ENCODE measurements at places on chromosomes 6 and 20.

DNA sequence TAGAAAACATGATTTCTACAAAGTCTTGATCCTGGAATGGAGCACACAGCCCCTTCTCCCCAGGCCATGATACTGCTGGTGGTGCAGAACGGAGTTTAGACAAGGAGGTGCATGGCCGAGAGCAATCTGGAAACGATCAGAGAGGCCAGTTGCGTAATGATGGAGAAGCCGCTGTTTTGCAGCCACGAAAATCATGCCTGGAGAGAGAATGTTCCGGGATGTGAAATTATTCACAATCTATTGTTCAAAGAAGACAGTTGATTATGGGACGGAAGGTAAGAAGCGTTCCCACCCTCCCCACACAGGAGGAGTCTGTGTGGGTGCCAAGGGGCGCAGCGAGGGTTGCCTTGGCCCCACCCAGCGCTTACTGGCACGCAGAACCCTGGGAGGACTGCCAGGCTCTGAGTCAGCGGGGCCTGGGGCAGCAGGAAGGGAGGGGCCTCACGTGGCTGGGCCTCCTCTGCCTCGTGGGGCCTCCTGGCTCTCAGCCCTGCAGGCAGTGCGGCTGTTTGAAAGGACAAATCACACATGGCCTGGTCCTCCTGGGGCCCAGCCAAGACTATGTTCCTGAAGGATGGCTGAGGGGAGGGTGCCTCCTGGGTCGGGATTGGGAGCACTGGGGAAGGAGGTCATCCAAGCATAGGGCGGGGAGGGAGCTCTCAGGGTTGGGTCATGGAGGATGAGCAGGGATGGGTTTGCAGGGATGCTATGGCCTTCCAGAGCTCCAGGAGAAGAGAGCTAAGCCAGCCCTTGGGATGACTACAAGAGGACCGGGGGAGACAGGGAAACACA lies 8.7 kb upstream of the AP5S1 start:
- no peaks in the 10 kb centered on the region for H3K27me3 ChIP-seq
- peak overlapping the region; percentile 99 for H3K27ac ChIP-seq
- peak; percentile 90 for DNase-seq
- H3K36me3 ChIP-seq = peaks cover 28% of the 10 kb centered on the region
- peaks cover 65% of the 10 kb centered on the region for H3K4me1 ChIP-seq
- H3K4me3 ChIP-seq = peak overlapping the region; percentile 96

- no peak for DNase-seq
- H3K36me3 ChIP-seq = peaks cover 3% of the 10 kb centered on the region
- no peaks in the 10 kb centered on the region for H3K27me3 ChIP-seq
- peaks cover 21% of the 10 kb centered on the region for H3K4me1 ChIP-seq
- no peak overlapping the region for H3K4me3 ChIP-seq
These were observed 255.4 kb downstream of the ATXN1 start for GRCh38 chr6:16505711-16506357.

- no peak overlapping the region for H3K4me3 ChIP-seq
- DNase-seq = peak; percentile 38
- H3K36me3 ChIP-seq = peaks cover 99% of the 10 kb centered on the region
- H3K4me1 ChIP-seq = peaks cover 17% of the 10 kb centered on the region
- H3K27me3 ChIP-seq = no peaks in the 10 kb centered on the region
- H3K27ac ChIP-seq = peak overlapping the region; percentile 80
These were observed 31.7 kb downstream of the SAMHD1 start for GRCh38 chr20:36919715-36920333.

DNA sequence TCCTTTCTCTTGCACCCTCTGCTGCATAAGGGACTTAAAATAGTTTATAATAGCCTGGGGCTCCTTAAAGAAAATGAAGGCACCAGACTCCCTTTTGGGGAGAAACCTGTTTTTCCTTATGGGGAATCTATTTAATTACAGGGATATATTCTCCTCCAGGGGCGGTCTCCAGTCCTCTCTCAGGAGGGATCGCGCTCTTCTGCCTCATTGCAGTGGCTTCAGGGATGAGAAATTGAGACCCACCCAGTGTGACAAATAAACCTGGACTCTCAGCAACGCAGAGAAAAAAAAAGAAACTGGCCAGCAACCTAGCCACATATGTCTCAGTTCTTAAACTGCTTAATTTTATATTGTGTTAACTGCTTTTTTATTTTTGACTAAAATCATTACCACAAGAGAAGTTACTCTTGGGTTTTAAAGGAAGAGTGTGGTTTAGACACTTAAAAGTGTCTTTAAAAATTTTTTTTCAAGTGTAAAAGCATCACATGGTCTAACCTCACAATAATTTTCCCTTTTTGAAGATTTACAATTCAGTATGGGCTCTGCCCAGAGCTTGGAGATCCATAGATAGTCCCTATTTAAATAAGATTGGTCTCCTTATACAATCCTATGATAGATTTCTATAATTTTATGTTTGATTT lies 11.7 kb upstream of the GOPC start:
- peak overlapping the region; percentile 73 for H3K4me3 ChIP-seq
- H3K27ac ChIP-seq = peak overlapping the region; percentile 71
- no peaks in the 10 kb centered on the region for H3K27me3 ChIP-seq
- H3K36me3 ChIP-seq = peaks cover 20% of the 10 kb centered on the region

GRCh38 chr6:156617376-156617775 lies 159.8 kb upstream of the ARID1B start:
- H3K36me3 ChIP-seq = no peaks in the 10 kb centered on the region
- DNase-seq = no peak
- no peaks in the 10 kb centered on the region for H3K4me1 ChIP-seq

DNA sequence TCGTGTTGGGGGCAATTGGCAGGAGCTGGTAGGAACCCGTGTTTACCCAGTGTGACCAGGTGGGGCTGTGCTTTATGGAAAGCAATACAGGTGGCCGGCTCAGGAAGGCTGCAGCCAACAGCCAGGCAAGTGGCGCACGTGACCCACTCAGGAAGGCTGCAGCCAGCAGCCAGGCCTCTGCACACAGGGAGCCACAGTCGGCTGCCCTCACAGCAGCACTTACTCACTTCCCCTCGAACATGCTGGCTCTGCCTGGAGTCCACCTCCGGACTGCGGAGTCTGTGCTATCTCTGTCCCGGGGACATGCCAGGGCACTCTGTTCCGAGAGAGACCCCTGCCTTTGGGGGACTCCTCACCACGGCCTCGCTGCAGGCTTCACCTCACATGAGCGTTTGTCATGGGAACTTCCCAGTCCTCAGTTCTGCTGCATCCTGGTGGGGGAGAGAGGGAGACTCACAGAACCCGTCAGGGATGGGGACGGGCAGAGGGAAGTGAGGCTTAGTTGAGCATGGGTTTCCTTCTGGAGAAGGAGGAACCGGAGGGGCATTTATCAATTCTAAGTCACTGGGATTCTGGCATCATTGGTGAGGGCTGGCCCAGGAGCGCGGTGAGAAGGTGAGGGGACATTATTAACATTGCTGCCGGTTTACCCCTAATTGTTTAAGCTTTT lies 76.8 kb downstream of the TTLL2 start:
- no peak overlapping the region for H3K4me3 ChIP-seq
- H3K27ac ChIP-seq = no peak overlapping the region
- H3K4me1 ChIP-seq = no peaks in the 10 kb centered on the region
- H3K27me3 ChIP-seq = peaks cover 48% of the 10 kb centered on the region

- no peaks in the 10 kb centered on the region for H3K27me3 ChIP-seq
- H3K36me3 ChIP-seq = no peaks in the 10 kb centered on the region
- no peaks in the 10 kb centered on the region for H3K4me1 ChIP-seq
- no peak for DNase-seq
These were observed 91.9 kb downstream of the PLCB4 start for GRCh38 chr20:9160757-9161156.

DNA sequence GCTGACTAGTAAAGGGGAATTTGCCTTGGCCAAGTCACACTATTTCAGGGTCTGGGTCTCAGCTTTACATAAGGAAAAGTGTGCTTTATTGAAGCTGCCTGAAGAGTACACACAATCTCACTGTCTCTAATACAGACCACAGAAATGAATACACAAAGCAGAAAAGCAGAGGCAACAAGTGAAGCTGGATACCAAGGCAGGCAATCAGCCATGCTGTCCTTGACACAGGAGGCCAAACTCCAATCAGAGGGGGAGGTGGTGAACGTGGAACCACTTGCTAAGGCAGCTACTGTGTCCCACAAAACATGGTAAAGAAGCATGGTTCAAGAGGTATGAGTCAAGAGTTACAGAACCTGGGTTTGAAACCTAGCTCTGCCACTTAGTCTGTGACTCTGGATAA lies 21.8 kb upstream of the CCND3 start:
- no peaks in the 10 kb centered on the region for H3K27me3 ChIP-seq
- H3K4me1 ChIP-seq = peaks cover 53% of the 10 kb centered on the region
- peaks cover 16% of the 10 kb centered on the region for H3K36me3 ChIP-seq

All from effector memory CD8-positive, alpha-beta T cell (primary cell).